Activated T-cell treated with anti-CD3 and anti-CD28 coated beads, Interleukin-2, amount 50 U/mL, for 24 hours (primary cell): ENCODE measurements at places on chromosomes 6 and 20.
A peak's percentile ranks its signal among the peaks of the same experiment; 100 is the strongest.

- peak overlapping the region; percentile 99 for H3K27ac ChIP-seq
- H3K4me1 ChIP-seq = peaks cover 61% of the 10 kb centered on the region
- H3K27me3 ChIP-seq = no peaks in the 10 kb centered on the region
- H3K4me3 ChIP-seq = peak overlapping the region; percentile 96
- H3K36me3 ChIP-seq = peaks cover 76% of the 10 kb centered on the region
Measured at GRCh38 chr6:36596356-36596755, 2.2 kb downstream of the SRSF3 start.

DNA sequence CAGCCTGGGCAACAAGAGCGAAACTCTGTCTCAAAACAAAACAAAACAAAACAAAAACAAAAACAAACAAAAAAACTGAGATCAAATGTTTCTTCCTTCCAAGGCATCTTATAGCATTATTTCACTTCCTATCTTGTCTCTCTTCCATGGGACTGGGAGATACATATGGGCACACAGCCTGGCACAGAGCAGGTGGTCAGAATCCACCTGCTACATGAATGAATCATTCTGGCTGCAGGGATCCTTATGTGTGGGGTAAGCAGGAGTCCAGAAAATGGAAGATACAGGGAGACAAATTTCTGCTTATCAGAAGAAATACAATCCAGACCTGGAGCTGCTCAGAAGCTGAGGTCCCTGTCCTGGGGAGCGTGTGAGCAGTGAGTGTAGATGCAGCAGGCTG is 18.2 kb upstream of the CCM2L start:
- no peak overlapping the region for H3K27ac ChIP-seq
- no peak for DNase-seq
- H3K4me1 ChIP-seq = peaks cover 2% of the 10 kb centered on the region
- H3K27me3 ChIP-seq = peaks cover 35% of the 10 kb centered on the region
- no peaks in the 10 kb centered on the region for H3K36me3 ChIP-seq
- H3K4me3 ChIP-seq = no peak overlapping the region

DNA sequence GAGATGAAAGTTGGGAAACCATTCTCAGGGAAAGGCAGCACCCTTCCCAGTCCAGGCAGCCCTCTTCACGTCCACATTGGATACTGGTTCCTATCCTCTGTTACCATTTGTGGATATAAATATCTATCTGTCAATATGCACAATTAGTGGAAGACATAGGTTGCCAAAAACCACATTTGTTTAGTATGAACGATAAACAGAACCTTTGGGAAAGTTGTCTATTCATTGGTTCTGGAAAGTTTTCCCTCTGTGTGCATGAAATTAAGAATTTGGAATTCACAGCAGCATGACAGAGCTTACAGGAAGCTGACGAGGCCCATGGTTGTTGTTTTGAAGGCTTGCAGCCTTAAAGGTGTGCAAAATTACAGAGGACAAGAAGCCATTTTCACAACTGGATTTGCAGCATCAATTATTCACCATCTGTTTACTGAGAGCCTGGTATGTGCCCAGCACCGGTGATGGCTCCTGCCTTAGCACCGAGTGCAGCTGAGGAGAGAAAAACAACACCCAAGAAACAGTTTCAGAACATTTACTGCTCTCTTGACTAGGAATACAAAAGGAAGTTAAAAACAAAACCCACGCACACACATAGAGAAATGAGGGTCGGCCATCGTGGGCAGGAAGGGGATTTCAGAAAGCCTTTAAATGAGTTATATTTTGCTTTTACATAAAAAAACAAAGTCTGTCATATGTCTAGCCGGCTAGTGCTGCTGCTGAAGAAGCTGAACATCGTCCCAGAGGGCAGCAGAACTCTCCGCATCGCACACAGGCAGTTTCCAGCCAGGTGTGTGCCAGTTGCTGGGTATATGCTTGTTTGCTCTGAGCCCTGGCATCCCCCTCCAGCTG is 319.6 kb downstream of the FARS2 start:
- peaks cover 17% of the 10 kb centered on the region for H3K4me1 ChIP-seq
- peak overlapping the region; percentile 40 for H3K27ac ChIP-seq
- no peaks in the 10 kb centered on the region for H3K27me3 ChIP-seq
- no peak for DNase-seq
- no peak overlapping the region for H3K4me3 ChIP-seq
- peaks cover 5% of the 10 kb centered on the region for H3K36me3 ChIP-seq

GRCh38 chr6:279341-280029 is 12.8 kb upstream of the DUSP22 start:
- no peaks in the 10 kb centered on the region for H3K27me3 ChIP-seq
- H3K27ac ChIP-seq = no peak overlapping the region
- no peak for DNase-seq
- H3K36me3 ChIP-seq = no peaks in the 10 kb centered on the region

DNA sequence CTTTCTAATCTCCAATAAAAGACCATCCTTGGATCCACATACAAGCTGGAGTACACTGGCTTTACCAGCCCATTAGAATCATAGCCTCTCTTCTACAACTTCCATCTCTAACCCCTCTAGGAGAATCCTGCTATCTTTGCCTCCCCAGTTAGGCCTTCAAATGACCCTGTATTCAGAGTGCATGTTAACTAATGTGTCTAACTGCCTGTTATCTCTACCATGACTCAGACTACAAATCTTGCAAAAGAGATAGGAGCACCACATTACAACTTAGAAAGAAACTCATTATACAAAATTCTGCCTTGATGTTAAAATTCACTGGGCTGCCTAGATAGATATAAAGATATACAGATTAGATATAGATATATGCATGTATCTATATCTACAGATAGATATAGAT is 28.2 kb downstream of the GPR63 start:
- H3K36me3 ChIP-seq = no peaks in the 10 kb centered on the region
- no peak overlapping the region for H3K27ac ChIP-seq
- no peak for DNase-seq
- no peak overlapping the region for H3K4me3 ChIP-seq
- no peaks in the 10 kb centered on the region for H3K4me1 ChIP-seq

DNA sequence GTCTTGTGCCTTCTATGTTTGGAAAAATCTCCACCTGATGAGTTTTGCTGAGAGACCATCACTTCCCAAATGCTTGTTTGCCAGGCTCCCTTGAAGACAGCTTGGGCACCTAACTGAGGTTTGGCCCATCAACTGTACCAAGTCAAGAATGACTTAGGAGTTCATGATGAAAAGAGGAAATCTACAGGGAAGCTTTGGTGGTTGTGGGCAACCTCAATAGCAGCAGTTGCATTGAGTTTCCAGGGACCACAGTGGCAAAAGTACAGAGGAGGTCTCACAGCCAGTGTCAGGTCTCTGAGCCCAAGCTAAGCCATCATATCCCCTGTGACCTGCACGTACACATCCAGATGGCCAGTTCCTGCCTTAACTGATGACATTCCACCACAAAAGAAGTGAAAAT is 49.7 kb upstream of the PHACTR1 start:
- H3K27me3 ChIP-seq = peaks cover 6% of the 10 kb centered on the region
- H3K36me3 ChIP-seq = no peaks in the 10 kb centered on the region
- no peaks in the 10 kb centered on the region for H3K4me1 ChIP-seq
- no peak overlapping the region for H3K4me3 ChIP-seq
- no peak for DNase-seq

- no peak overlapping the region for H3K4me3 ChIP-seq
- H3K27ac ChIP-seq = no peak overlapping the region
- DNase-seq = no peak
- no peaks in the 10 kb centered on the region for H3K4me1 ChIP-seq
- no peaks in the 10 kb centered on the region for H3K36me3 ChIP-seq
Measured at GRCh38 chr20:12058216-12058615, 140.5 kb downstream of the BTBD3 start.

GRCh38 chr6:47983491-47983890 is 127.5 kb downstream of the PTCHD4 start:
- H3K27me3 ChIP-seq = no peaks in the 10 kb centered on the region
- no peak overlapping the region for H3K4me3 ChIP-seq
- DNase-seq = no peak
- H3K27ac ChIP-seq = no peak overlapping the region

GRCh38 chr6:43671801-43672690 is 15.5 kb downstream of the MRPS18A start:
- H3K27ac ChIP-seq = peak overlapping the region; percentile 8
- H3K4me1 ChIP-seq = peaks cover 32% of the 10 kb centered on the region
- H3K4me3 ChIP-seq = no peak overlapping the region
- H3K27me3 ChIP-seq = no peaks in the 10 kb centered on the region

DNA sequence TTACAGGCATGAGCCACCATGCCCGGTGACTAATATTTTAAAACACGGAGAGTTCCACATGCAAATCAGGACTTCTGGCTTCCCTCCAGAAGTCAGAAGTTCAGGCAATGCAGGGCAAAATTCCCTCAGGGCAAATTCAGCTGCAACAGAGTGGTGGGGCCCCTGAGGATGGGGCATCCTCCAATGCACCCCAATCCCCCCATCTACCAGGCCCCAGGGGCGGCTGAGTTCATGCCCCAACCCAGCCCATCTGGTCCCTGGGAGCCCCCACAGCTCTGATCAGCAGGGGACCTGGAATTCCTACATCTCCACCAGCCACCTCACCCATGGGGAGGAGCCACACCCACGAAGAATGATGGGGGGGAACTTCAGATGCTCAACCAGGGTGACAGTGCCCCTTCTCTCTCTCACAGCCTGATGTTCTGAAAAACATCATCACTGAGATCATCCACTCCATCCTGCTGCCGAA is 22.6 kb downstream of the BPIFB1 start:
- H3K4me3 ChIP-seq = no peak overlapping the region
- no peak for DNase-seq
- H3K27me3 ChIP-seq = no peaks in the 10 kb centered on the region
- H3K27ac ChIP-seq = no peak overlapping the region
- no peaks in the 10 kb centered on the region for H3K36me3 ChIP-seq

DNA sequence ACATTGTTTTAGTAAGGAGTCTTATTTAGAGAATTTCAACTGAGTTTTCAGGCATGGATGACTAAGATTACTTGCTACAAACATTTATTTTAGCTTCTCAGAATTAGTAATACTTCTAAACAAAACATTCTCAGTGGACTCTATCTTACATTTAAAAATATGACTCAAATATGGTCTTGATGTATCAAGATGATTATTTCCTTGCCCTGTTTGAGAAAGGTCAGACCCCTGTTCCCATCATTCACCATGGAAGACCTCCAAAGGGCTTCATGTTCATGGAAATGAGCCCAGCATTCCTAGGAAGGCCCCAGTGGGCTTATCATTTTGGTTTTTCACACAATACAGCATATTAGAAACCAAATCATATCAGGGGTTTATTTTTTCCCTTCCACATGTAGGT is 24.6 kb upstream of the TRPC4AP start:
- H3K36me3 ChIP-seq = peaks cover 86% of the 10 kb centered on the region
- H3K4me1 ChIP-seq = peaks cover 13% of the 10 kb centered on the region
- peak overlapping the region; percentile 78 for H3K27ac ChIP-seq
- H3K4me3 ChIP-seq = no peak overlapping the region
- no peaks in the 10 kb centered on the region for H3K27me3 ChIP-seq

DNA sequence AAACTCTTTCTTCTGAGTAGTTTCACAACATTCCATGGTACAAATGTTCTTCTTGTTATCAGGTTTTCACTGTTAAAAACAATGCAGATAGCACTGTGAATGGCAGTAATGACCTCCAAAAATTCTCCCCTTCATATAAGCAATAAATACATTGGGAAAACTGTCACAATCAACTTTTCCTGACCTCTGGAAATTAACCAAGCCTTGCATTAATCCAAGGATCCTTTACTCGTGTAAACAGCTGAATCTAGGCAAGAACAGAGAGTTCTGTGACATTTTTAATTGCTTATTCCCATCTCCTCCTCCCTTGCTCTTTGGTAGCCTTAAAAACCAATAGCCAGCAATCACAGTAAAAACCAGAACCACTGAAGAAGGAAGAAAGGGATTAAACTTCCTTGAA is 37.8 kb downstream of the FOXQ1 start:
- H3K27ac ChIP-seq = no peak overlapping the region
- H3K36me3 ChIP-seq = no peaks in the 10 kb centered on the region
- H3K4me3 ChIP-seq = no peak overlapping the region
- no peak for DNase-seq
- H3K4me1 ChIP-seq = no peaks in the 10 kb centered on the region

DNA sequence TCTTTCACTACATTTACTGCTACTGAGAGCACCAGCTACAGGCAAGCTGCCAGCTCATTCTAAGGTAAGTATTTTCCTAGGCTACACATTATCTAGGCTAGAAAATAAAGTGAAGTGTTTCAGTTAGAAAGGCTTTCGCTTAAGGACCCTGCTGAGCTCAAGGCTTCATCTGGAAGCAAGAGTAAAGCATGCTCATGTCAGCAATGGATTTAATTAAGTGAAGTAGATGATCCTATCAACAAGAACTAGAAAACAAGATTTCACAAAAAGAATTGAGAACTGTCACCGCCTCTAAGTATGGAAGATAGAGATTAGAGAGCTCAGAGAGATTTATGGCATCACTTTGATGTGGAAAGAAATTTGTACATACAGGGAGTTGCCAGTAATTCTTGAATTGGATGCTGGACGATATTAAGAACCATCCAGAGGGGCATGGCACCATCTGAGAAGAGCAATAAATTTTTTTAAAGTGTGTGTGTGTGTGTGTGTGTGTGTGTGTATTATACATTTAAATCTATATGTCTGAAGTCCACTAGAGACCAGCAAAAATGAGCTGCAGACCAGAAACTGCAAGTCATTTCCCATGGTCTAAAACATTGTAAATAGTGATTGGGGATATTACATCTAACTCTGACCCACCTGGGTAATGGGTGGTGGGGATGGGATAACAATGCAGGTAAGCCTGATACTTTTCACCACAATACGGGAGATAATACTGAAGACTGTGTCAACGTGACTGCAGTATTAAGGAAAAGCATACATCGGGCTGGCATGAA is 105.2 kb upstream of the MAP7 start:
- peaks cover 24% of the 10 kb centered on the region for H3K36me3 ChIP-seq
- DNase-seq = no peak
- H3K4me1 ChIP-seq = no peaks in the 10 kb centered on the region
- H3K27ac ChIP-seq = no peak overlapping the region

GRCh38 chr6:165015676-165016075 is 293.7 kb downstream of the C6orf118 start:
- DNase-seq = no peak
- no peaks in the 10 kb centered on the region for H3K36me3 ChIP-seq
- no peaks in the 10 kb centered on the region for H3K27me3 ChIP-seq
- H3K27ac ChIP-seq = no peak overlapping the region
- H3K4me1 ChIP-seq = no peaks in the 10 kb centered on the region

- DNase-seq = no peak
- peaks cover 14% of the 10 kb centered on the region for H3K4me1 ChIP-seq
- H3K4me3 ChIP-seq = no peak overlapping the region
- no peaks in the 10 kb centered on the region for H3K27me3 ChIP-seq
- no peaks in the 10 kb centered on the region for H3K36me3 ChIP-seq
Measured at GRCh38 chr20:44057698-44058675, 129.0 kb downstream of the JPH2 start.

- H3K36me3 ChIP-seq = peaks cover 68% of the 10 kb centered on the region
- H3K4me3 ChIP-seq = peak overlapping the region; percentile 99
- peak overlapping the region; percentile 100 for H3K27ac ChIP-seq
- H3K4me1 ChIP-seq = peaks cover 58% of the 10 kb centered on the region
Measured at GRCh38 chr20:44969300-44969894, 3.1 kb downstream of the STK4 start.

DNA sequence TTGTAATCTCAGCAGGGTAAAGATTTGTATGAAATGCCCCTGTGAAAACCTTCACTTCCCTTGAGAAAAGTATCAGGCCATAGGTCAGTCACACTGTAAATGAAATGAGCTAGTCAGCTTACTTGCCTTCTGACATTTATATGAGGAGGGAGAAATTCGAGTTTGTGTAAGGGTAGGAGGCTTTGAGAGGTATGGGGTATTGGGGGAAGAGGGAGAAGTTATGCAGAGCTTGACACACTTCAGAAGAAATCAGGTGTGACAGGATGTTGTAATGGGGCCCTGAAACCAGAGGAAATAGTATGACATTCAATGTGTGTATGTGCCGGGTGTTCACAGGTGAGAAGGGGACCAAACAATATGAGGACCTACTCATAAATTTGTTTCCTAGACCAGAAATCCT is 64.2 kb upstream of the CCN6 start:
- no peak for DNase-seq
- H3K36me3 ChIP-seq = peaks cover 2% of the 10 kb centered on the region
- H3K4me3 ChIP-seq = peak overlapping the region; percentile 9
- H3K27me3 ChIP-seq = no peaks in the 10 kb centered on the region
- H3K27ac ChIP-seq = peak overlapping the region; percentile 87
- peaks cover 95% of the 10 kb centered on the region for H3K4me1 ChIP-seq
